KG1 (cell line): ENCODE measurements at places on chromosomes 1 and 21.
A peak's percentile ranks its signal among the peaks of the same experiment; 100 is the strongest.

DNA sequence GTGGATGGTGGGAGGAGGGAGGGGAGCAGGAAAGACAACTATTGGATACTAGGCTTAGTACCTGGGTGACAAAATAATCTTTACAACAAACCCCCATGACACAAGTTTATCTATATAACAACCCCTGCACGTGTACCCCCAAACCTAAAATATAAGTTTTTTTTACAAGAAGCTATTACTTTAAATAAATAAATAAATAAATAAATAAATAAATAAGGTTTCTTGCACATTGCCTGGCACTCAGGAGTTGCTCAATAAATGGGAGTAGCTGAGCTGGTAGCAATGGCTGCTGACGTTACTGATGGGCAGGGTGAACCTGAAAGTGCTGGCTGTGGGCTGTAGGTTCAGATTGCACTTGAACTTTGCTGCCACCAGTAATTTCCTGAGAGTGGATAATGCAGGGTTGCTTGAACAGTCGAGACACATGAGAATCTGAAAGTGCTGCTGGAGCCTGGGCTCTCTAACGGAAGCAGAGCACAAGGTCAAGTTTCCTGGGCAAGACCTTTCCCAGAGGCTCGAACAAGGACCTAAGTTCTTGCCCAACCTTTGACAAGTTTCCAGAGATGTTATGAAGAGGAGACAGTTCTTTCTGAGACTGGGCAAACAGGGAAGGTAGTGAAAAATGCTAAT, 14.8 kb upstream of the KCNE2 start:
- DNase-seq, result no peak

DNA sequence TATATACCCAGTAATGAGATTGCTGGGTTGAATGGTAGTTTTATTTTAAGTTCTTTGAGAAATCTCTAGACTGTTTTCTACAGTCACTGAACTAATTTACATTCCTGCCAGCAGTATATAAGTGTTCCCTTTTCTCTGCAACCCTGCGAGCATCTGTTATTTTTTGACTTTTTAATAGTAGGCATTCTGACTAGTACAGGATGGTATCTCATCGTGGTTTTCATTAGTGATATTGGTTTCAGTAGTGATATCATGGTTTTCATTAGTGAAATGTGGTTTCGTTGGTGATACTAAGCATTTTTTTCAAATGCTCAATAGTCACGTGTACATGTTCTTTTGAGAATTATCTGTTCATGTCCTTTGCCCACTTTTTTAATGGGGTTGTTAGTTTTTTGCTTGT, 316.8 kb downstream of the PTBP2 start:
- no peak for DNase-seq

DNA sequence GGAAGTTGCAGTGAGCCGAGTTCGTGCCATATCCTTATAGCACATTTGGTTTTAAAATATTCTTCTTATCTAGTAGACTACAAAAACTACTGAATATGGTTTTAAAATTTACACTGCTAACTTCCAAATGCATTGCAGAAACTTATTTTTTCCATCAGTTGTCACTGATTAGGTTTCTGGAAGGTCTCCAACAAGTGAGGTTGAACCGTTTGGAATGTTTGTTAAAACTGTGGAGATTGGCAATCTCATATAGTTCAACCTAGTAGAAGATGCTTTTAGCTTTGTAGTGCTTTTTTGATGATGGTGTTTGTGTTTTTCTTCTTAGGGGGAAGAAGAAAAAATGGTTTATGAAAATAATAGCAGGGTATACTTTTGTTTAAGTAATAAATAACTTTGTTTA, 12.9 kb downstream of the CENPF start:
- no peak for DNase-seq

- DNase-seq, result no peak
Measured at GRCh38 chr1:94104776-94105580, 16.0 kb downstream of the ABCA4 start.

- no peak for DNase-seq
Measured at GRCh38 chr1:77100875-77101274, 118.4 kb downstream of the PIGK start.

DNA sequence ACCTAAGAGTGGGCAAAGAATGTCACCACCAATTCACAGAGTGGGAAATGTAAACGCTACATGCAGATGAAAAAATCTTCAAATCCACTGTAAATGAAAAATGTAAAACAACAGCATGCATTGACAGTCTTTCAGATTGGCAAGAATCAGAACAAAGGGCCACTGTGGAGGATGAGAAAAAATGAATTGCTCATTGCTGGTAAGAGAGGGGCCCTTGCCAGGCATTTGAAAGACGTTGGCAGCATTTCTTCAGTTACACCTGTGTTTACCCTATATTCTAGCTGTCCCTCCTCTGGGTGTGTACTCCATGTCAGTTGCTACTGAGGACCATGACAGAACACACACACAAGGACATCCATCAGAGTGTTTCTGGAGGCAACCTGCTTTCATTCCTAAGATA, 25.8 kb upstream of the AADACL3 start:
- no peak for DNase-seq

GRCh38 chr1:233269656-233270055, 25.9 kb downstream of the PCNX2 start:
- no peak for DNase-seq

DNA sequence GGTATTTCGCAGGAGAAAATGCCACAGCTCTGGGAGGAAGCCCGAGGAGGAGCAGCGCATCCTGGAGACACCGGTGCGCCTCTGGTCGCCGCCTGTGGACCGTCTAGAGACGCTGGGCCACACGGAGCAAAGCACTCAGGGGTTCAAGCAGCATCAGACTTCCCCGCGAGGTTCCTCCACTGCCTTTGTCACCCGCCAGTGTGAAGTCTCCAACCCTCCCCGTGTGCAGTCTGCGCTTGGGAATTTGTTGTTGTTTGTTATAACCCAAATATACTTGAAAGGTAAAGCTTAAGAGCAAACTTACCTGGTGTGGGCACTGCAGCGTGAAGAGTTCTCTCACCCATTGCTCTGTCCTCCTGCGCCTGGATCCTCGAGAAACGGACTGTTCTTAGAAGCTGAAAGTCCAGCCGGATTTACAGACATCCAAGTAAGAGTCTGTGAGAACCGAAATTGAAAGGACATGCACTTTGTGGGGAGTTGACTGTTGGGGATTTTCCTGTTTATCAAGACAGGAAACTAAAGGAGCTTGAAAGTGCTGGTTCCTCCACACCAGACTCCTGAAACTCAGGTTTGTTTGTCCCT, at the start of gene GBP4:
Gene GBP4 (minus strand): TSS at position 452 of the 582 bp plus-strand sequence. CDS start 108 bp downstream, at position 344.
- peak; percentile 19 for DNase-seq

- DNase-seq, result no peak
Measured at GRCh38 chr1:118429856-118430255, 244.8 kb upstream of the SPAG17 start.

DNA sequence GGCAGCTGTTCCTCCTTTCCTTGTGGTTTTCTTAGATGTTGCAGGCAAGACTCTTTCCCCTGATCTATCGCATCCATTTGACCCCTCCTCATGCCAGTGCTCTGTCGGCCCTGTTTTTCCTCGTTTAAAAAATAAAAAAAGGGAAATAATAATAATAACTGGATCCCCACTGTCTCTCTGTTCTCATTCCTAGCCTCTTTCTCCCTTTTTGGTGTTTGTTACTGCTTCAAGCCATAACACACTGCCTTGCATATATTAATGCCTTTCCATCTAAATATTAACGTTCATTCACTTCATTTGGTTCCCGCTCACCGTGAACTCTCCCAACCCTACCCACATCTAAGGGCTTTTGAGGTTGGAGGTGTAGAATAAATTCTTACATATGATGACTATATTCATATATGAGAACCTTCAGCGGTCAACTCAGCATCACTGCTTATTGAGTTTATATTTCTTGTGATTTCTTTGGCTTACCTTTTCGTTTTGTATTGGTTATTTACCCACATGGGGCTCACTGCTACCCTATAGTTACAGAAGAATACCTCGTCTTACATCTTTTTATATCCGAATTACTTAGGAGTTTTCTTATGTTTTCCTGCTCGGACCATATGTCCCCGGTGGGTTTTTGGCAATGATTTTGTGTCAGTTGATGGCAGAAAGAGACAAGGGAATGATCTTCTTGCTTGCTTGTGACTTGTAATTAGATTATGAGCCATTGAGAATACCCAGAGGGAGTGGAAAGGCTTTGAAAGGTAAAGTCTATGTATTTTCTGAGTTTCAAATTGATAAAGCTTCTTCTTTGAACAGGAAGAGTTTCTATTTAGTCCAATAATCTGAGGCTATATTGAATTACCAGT, 805 bp downstream of the ATG4C start:
- no peak for DNase-seq

- no peak for DNase-seq
Measured at GRCh38 chr1:204493984-204494280, 673 bp downstream of the PIK3C2B start.

DNA sequence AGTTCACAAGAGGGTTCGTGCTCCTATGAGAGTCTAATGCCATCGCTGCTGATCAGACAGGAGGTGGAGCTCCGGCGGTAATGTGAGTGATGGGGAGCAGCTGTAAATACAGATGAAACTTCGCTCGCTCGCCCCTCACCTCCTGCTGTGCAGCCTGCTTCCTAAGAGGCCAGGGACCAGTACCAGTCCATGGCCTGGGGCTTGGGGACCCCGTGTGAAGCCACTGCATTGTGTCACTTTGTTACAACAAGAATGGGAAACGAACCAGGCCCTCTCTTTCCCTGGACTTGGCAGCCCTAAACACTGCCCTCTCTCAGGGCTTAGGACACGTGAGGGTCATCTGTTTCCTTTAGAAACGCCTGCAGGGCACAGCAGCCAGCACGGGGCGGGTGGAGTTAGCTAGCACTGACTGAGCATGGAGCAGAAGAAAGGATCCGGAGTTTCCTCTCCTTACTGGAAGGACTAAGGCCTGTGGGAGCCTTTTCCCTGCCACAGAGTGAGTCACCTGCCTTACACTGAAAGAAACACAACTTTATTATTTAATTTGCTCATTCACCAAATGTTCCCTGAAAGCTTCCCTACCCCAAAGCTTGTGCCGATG, 185.2 kb upstream of the TMEM51 start:
- DNase-seq, result no peak

DNA sequence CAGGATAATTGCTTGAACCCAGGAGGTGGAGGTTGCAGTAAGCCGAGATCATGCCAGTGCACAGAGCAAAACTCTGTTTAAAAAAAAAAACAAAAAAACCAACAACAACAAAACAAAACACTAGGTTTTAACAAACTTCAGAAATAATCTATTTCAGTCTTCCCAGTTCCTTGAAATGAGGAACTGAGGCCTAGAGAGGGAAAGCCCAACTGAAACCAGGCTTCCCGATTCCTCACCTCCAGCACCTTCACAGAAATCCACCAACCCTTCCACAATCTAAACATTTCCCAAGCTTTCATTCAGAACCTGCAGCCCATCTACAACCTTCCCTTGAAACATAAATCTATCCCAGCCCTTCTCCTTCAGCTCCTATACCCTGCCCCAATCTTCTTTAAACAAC, 612 bp upstream of the CD52 start:
- no peak for DNase-seq

GRCh38 chr1:25675729-25676476, 59.3 kb downstream of the MAN1C1 start:
- no peak for DNase-seq

DNA sequence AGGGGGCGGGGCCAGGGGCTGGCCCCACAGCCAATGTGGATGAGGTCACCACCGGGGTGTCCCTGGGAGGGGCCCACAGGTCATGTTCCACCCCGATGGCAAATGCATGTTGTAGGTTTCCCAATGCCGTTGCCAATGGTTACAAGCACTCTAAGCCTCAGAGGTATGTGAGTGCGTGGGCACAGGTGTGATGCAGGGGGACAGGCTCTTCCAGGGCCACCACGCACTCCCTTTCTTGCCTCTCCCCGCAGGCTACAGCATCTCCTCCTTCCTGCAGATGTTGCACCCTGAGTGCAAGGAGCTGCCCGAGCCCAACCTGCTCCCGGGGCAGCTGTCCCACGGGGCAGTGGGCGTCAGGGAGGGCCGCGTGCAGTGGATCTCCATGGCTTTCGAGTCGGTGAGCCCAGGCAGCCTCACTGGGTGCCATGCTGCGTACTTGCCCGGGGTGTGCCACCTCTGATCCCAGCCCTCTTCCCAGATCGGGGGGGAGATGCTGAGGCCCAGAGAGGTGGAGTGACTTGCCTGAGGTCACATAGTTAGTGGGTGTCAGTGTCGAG, 52.4 kb downstream of the DISP3 start:
- no peak for DNase-seq

DNA sequence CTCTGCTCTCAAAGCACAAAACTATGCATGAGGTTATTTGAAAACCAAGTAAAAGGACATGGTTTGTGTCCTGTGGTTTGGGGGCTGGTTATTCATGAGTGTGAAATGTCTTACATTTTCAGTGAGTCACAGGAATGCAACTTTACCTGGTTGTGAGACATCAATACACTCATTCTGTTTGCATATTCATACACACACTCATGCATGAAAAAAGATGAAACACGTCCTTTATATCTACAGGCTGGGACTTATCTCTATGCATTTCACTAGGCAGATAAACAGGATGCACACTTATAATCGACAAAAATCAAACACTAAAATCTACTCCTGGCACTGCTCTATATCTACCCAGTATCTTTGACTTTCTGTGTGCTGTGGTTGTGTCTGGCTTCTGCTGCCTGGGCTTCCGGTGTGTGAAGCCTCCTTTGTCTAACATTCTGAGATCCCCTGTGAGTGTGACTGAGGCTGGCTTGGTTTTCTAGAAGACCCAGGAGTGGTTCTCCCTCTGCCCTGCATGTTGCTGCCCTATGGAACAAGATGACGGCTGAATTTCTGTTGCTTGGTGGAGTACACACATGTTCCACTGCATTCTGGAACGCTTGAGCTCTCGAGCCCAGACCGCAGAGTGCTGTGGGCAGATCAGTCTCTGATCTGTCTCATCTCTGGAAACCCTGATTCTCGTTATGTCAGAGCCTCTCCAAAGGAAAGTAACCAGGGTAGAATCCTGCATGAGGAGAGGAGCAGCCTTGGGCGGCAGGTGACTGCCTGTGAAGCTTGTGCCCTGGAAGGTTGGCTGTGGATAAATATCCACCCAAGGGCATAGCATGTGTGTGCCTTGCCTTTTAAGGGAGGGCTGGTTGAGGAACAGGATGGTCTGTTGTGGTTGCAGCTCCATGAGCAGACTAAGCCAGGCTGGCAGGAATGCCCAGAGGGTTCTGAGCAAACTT, 19.7 kb upstream of the FASLG start:
- peak; percentile 54 for DNase-seq

GRCh38 chr1:44803312-44804095, 3.3 kb downstream of the PLK3 start:
- no peak for DNase-seq

DNA sequence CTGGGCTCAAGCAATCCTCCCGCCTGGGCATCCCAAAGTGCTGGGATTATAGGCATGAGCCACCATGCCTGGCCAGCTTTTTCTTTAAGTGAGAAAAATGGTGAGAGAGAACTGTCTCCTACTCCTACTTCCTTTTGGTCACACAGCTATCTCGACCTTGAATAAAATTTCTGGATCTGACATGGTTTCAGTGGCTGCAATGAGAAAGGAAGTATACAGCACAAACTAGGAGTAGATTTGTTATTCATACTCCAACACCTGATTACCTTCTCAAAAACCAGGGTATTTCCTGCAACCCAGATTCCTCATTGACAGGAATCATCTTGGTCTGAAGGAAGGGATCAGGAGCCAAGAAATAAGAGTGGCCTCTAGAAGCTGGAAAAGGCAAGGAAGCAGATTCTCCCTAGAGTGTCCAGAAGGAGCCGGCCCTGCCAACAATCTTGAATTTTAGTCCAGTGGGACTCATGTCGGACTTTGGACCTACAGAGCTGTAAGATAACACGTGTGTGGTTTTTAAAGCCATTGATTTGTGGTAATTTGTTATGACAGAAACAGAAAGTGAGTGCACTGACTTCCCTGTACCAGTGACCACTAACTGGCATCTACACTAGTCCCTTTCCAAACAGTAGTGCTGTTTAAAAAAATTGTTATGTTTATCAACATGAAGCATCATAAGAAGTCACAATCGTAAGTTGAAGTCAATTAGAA, 516.6 kb downstream of the SMYD3 start:
- DNase-seq, result no peak
